ENCODE measurements at places on chromosomes 6 and 20. TPM values are rescaled to one million over a fixed set of nuclear protein-coding genes. Genes with fewer than 3 reads are reported as not detected.

INSM1 gene
- total RNA-seq, result not detected

TDRD6 gene
- total RNA-seq, result 0.03 TPM

SEMG1 gene
- total RNA-seq, result not detected

C6orf15 gene
- total RNA-seq, result not detected

PCIF1 gene
- 13.1 TPM for total RNA-seq

GCNT2 gene
- total RNA-seq, result 4.5 TPM

FOXF2 gene
- 3.1 TPM for total RNA-seq

RNF39 gene
- total RNA-seq, result not detected

CLPSL2 gene
- not detected for total RNA-seq

FHL5 gene
- 0.23 TPM for total RNA-seq

GJA10 gene
- not detected for total RNA-seq

LINC00237 gene
- total RNA-seq, result not detected

CCN6 gene
- 1.1 TPM for total RNA-seq

C20orf96 gene
- 1.1 TPM for total RNA-seq

OLIG3 gene
- total RNA-seq, result not detected

IFT52 gene
- total RNA-seq, result 34.8 TPM

KCNK16 gene
- total RNA-seq, result not detected

ZC2HC1B gene
- not detected for total RNA-seq

SOX12 gene
- total RNA-seq, result 7.7 TPM

AARS2 gene
- total RNA-seq, result 21.3 TPM

COL10A1 gene
- not detected for total RNA-seq

HAO1 gene
- 0.08 TPM for total RNA-seq

HM13 gene
- total RNA-seq, result 109 TPM

VNN1 gene
- total RNA-seq, result not detected

DDR1 gene
- 78.5 TPM for total RNA-seq

Measured in A375 (cell line).